ENCODE measurements at places on chromosomes 5 and 9.

GRCh38 chr9:115922444-115922843 is 231.1 kb upstream of the PAPPA start:
- DNase-seq, result no peak

GRCh38 chr5:1755321-1755949 is 44.2 kb downstream of the MRPL36 start:
- DNase-seq, result no peak

GRCh38 chr5:119324842-119325241 is 31.0 kb upstream of the TNFAIP8 start:
- DNase-seq, result no peak

GRCh38 chr9:84839541-84839940 is 170.0 kb downstream of the NTRK2 start:
- DNase-seq, result peak; percentile 62

- peak; percentile 50 for DNase-seq
Measured at GRCh38 chr9:99677281-99677680, 144.4 kb upstream of the NR4A3 start.

GRCh38 chr5:10244342-10244944 is 5.2 kb downstream of the ATPSCKMT start:
- DNase-seq, result no peak

- DNase-seq, result peak; percentile 56
Measured at GRCh38 chr9:81363916-81364480, 325.3 kb downstream of the TLE1 start.

DNA sequence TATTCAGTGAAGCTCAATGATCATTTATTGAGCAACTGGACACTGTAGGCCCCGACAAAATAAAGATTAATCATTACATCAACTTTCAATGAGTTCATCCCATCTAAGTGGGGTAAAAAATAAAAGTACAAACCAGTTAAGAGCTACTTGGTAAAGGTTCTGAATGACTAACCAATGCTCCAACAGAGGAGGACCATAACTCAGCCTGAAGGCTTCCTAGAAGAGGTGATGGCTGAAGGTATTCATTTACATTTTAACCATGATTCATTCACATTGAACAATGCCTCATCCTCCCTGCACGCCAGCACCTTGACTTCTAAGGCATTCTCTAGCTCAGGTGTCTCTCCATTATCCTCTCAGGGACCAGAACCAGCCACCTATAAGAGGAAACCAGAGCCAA is 201.4 kb downstream of the ZNF462 start:
- DNase-seq, result no peak

- no peak for DNase-seq
Measured at GRCh38 chr5:40507095-40507494, 172.6 kb upstream of the PTGER4 start.

DNA sequence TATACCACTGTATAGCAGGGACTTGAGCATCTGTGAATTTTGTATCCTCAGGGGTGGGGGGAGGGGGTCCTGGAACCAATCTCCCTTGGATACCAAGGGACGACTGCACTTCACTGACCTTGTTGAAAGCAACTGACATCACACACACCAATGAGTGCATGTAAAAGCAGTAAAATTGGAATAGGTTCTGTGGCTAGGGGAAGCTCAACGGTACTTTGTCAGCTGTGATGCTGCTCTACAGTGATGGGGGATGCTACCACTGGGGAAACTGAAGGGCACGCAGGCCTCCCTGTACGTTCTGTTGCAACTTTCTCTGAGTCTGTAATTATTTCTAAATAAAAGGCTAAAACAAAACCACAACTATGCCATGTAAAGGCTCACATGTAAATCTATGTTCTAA is 47.0 kb upstream of the RETREG1 start:
- DNase-seq, result no peak

- DNase-seq, result no peak
Measured at GRCh38 chr9:2962471-2963172, 118.7 kb upstream of the PUM3 start.

- peak; percentile 99 for DNase-seq
Measured at GRCh38 chr5:87412630-87413342, at the start of gene CCNH. TSS of gene CCNH (minus strand) at chr5:87412930. CDS start at chr5:87412794, 136 bp downstream.

DNA sequence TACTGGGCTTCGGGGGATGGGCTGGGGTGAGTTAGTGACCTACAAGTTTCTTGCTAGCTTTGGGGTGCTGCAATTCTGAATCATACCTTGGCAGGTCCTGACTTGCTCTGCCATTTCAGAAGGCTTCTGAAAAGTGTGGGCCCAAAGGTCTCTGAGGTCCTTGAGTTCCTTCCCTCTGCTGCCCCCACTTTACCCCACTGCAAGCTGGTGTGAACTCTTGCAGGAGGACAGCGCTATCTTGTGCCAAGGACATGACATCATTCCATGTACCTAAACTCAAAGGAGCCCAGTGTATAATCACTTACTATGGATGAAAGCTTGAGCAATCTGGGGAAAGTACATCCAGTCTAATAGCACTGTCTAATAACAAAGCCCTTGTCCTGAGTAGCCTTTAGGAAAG is 157.4 kb downstream of the RMI1 start:
- DNase-seq, result no peak

DNA sequence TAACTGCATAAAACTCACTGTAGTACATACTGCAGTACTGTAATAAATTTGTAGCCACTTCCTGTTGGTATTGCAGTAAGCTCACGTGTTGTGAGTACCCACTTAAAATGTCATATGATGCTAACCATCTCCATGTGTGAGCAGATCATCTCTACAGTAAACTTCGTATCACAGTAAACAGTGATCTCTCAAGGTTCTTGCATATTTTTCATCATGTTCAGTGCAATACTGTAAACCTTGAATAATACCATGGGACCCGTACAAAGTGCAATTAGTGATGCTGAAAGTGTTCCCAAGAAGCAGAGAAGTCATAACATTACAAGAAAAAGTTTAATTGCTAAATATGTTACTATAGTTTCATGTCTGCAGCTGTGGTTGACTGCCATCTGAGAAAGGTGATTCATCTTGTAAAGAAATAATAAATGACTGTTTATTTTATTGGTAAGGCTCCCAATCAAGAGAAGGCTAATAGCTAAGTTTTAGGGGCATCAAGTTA is 253.8 kb upstream of the POU5F2 start:
- DNase-seq, result peak; percentile 5

DNA sequence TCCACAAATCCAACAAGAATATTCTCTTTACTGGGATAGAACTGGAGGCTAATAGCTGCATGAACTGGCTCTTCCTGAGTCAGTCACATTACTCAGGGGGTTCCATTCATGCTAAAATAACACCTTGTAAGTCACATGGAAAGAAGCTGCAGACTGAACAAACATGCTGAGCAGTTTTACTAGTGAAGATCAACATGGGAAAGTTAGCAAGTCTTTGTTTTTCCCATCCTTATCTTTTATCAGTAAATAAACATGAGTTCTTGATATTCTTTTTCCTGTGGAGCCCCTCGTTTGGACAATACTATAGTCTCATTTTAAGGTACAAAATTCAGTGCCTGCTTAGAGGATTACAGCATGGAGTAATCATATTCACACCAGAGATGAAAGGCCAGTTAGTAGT is 43.7 kb upstream of the TEK start:
- no peak for DNase-seq

DNA sequence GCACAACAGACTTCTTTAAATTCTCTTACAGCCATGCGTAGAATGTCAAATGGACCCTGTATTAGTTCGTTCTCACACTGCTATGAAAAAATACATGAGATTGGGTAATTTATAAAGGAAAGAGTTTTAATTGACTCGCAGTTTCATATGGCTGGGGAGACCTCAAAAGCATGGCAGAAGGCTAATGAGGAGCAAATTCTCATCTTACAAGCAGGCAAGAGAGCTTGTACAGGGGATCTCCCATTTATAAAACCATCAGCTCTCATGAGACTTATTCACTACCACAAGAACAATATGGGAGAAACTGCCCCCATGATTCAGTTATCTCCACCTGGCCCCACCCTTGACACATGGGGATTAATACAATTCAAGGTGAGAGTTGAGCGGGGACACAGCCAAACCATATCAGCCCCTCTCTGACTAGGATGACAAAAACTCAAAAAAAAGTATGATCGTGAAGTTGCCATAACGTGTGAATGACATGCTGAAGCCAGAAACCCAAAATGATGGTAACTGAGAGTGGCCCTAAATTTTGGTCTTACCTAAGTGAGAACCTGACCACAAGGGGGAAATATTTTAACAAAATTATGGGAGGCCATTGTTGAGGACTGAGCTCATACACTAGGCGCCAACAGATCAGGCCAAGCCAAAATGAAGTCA is 17.5 kb upstream of the TEX10 start:
- no peak for DNase-seq

- no peak for DNase-seq
Measured at GRCh38 chr5:69329905-69330489, 2.6 kb downstream of the CCDC125 start.

DNA sequence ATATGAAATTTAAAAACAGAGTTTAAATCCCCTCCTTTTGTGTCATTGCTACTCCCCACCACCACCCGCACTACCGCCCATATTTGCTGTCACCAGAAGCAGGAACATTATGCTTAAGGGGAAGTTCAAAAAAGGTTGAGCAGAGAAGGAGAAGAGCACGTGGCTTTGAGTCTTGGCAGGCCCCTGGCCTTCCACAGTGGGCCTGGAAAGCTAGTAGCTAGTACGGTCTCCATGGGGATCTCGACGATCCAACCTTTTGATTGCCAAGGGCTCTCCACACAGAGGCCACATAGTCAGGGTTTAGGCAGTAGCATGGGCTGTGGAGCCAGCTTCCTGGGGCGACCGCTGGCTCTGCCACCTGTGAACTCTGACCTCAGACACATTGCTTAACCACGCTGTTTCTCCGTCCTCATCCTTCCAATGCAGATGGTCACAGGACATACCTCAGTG is 90.1 kb downstream of the GOLPH3 start:
- DNase-seq, result no peak

DNA sequence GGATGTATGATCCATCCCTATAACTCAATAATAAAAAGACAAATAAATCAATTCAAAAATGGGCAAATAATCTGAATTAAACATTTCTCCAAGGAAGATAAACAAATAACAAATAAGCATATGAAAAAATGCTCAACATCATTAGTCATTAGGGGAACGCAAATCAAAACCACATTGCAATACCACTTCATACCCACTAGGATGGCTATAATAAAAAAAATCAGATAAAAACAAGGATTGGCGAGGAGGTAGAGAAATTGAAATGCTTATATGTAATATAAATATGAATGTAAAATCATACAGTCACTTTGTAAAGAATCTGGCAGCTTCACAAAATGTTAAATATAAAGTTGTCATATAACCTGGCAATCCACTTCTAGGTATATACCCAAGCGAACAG is 52.3 kb upstream of the TBCA start:
- no peak for DNase-seq

DNA sequence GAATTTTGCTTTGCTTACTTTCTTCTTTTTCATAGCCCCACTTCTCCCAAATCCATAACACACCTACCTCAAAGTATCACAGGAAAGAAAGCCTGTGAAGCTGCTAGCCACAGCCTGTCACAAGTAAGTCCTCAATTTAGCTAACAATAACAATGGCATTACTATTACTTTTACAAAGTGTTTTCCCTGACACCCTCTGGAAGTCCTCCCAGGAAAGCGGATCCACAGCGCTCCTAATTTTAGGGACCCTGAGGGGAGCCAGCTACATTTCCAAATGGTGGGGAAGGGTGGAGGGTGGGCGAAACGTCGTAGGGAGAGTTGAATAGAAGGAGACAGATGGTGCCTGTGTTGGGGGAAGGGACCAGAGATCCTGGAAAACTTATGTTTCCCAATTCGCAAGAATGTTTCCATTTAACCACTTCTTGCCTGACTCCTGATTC is 523 bp upstream of the WWC1 start:
- no peak for DNase-seq

DNA sequence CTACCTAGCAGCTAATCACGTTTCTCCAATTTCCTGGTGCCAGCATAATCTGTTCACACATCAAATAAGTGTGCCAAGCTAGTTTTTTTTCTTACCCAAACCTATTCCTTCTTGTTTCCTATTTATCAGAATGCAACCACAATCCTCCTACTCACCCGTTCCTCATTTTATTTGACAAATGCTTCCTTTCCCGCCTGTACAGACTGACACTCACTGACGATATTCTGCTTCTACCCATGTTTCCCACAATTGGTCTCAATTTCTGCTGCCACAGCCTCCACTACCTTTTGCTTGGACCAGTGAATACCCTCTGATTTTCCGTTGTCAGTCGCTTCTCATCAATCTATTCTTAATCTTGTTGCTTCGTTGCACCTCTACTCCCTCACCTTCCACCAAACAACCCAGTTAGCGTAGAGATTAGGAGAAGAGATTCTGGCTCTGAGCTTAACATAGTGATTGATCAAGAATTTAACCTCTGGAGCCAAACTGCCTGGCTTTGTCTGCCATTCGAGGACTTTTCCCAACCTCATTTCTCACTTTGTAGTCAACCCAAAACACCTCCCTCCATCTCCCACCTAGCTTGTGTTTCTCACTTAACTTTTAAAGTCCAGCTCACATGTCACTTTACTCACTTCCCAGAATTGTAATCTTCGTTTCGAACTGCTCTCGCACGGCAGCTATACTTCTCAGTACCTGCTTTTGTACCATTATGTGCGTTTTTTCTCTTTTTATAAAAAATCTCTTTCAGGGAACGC is 729 bp upstream of the TMEM38B start:
- DNase-seq, result no peak

GRCh38 chr9:133826289-133827085 is 88.3 kb upstream of the SARDH start:
- DNase-seq, result no peak

DNA sequence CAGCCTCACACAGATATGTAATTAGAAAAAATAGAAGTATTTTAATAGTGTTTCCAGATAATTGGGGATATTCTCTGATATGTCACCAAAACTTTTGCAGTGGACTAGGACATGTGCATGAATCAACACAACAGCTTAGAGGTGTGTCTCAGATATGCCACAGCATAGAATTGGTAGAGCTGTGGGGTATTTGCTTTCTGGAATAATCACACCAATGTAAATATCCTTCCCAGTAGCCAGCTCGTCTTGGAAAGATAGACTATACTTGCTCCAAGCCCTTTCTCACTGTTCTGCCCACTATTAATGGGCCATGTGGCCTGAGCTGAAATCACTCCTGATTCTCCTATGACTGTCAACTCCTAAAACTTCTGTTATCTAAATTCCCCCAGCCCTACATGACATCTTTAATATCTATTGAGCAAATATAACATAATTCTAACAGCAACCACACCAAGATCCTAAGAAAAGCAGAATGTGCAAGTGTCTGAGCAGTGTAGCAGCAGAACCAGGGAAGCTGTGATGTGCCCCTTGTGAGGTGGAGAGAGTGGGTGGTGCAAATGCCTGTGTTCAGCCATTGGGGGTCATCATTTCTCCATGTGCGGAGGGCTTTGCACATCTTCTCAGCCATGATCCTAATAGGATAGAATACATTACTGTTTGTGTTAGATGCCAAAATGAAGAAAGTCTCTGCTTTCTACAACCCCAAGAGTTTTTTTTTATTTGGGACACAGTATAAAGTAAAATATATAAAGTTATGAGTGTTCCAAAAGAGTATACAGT is 65.0 kb downstream of the MELK start:
- DNase-seq, result no peak

- DNase-seq, result no peak
Measured at GRCh38 chr5:43104057-43104456, 16.7 kb upstream of the ZNF131 start.

Data from astrocyte of the spinal cord (primary cell).